ENCODE measurements at places on chromosomes 16 and 17.
A peak's percentile ranks its signal among the peaks of the same experiment; 100 is the strongest.

DNA sequence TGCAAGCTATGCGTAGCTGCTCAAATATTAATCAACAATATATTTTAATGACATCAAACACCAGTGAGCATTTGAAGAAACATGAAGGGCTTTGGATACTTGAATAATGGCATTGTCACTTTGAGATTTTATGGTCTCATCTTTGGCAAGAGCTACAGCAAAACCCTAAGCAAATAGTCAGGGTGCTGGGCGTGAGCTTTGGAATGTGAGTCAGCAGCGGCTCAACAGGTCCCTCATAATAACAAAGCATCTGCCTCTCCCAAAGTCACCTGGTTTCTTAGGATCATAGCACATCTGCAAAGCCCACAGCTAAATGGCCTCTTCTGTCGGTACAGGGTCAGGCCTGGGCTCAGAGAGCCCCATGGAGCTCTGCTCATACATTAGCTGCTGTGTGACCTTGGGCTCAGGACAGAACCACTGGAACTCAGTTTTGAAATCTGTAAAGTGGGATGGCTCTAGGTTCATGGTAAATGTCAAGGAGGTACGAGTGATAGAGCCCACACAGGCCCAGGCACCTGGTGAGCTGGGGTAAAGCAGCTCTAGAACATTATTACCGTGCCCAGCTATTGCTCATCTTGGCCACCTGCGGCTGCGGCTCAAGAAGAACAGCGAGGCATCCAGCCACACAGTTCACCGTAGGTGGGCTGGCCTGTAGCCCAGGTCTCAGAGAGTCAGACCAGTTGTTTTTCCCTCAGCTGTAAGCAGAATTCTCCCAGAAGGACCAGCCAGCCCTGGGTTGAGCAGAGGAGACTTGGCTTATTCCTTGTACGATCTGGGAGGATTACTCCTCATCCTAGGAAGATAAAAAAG, 544.5 kb upstream of the CDH11 start:
- DNase-seq: no peak

DNA sequence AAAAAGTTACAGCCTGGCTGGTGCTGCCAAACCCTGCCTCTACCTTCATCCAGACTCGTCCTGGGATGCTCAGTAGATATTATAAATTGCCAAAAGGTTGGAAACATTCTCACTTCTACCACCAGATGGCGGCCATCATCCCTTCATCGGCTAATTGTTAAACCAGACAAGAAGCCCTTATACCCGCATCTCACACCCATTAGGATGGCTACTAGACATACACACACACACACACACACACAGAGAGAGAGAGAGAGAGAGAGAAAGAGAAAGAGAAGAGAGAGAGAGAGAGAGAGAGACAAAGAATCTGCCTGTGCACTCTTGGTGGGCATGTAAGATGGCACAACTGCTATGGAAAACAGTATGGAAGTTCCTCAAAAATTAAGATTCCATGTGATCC, 15.0 kb upstream of the SCIMP start:
- DNase-seq: peak; percentile 55

- no peak for DNase-seq
Observed at GRCh38 chr16:86367291-86368072, 142.8 kb upstream of the FOXF1 start.

DNA sequence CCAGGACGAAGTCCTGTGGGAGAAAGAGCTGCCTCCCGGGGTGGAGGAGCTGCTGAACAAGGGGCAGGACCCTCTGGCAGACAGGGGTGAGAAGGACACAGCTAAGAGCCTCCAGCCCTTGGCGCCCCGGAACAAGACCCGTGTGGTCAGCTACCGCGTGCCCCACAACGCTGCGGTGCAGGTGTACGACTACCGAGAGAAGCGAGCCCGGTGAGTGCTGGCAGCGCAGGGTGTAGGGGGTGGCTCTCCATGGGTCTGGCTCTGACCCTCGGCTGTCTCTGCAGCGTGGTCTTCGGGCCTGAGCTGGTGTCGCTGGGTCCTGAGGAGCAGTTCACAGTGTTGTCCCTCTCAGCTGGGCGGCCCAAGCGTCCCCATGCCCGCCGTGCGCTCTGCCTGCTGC, 21.4 kb downstream of the MVP start:
- no peak for DNase-seq

DNA sequence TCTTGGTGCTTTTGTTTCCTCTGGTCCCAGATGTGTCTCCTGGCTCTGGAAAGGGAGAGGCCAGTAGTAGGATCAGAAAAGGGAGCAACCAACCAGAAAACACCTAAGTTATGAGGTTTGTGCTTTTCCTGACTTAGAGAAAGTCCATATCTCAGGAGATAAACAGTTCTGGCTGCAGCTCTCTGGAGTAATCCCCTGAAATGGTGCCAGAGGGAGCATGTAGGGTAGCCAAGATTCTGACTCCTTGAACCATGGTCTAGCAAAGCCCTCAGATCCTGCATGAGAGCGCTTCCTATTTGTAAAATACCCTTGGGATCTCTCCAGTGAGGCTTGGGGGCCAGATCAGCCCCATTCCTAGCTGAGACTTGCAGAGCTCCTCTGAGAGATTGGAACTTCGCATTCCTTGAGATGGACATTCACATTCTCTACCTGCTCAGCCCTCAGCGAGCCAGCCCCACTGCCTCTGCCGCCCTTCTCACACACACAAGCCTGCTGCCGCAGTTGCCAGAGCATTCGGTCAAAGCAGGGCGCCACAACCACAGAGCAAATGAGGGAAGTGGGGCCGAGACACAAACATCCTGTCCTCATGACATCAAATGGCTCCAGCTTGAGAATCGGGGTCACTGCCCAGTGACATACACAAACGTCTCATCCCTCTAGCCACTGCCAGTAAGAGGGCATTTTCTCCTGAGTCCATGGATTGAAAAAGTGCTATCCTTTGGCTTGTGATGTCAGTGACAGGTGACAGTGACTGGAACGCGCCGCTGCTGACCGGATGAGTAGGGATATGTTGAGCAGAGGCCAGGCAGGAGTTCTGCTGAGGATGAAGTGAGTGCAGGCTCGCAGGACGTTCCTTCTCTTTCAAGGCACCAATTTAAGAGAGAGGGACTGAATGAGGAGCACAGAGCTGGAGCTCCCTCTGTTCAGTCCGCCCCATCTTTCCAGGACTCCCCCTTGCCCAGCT, 5.0 kb downstream of the ABHD15 start:
- DNase-seq: no peak

- no peak for DNase-seq
Observed at GRCh38 chr16:3054965-3055733, 8.8 kb downstream of the MMP25 start.

DNA sequence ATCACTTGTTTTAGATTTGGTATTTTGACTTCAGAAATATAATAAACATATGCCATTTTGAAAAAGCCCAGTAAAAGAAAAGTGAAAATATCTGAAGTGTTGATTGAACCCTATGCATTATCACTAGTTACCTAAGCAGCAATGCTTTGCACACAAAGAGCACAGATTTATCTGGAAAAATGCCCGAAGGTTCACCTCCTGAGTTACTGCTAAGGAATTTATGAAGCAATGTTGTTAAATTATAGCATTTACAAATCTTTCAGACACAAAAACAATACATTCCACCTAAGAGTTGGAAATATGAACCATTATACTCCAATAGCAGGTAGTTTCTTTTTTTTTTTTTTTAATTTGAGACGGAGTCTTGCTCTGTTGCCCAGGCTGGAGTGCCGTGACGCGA, 38.9 kb upstream of the GHDC start:
- no peak for DNase-seq

GRCh38 chr17:70091696-70092095, 16.7 kb downstream of the KCNJ16 start:
- DNase-seq: no peak

Data from activated naive CD4-positive, alpha-beta T cell treated with anti-CD3 and anti-CD28 coated beads, Interleukin-2, amount 50 U/mL, for 16 hours (primary cell).